NCI-H524 treated with DMSO at 0.1 percent for 48 hours (cell line): ENCODE measurements at places on chromosomes 16 and 17.

- no peak for DNase-seq
Measured at GRCh38 chr16:31636433-31636832, 108.7 kb downstream of the AHSP start.

- DNase-seq, result no peak
Measured at GRCh38 chr16:63067141-63067540, 1030.9 kb upstream of the CDH8 start.

- no peak for DNase-seq
Measured at GRCh38 chr17:17070931-17071330, 28.7 kb downstream of the MPRIP start.

DNA sequence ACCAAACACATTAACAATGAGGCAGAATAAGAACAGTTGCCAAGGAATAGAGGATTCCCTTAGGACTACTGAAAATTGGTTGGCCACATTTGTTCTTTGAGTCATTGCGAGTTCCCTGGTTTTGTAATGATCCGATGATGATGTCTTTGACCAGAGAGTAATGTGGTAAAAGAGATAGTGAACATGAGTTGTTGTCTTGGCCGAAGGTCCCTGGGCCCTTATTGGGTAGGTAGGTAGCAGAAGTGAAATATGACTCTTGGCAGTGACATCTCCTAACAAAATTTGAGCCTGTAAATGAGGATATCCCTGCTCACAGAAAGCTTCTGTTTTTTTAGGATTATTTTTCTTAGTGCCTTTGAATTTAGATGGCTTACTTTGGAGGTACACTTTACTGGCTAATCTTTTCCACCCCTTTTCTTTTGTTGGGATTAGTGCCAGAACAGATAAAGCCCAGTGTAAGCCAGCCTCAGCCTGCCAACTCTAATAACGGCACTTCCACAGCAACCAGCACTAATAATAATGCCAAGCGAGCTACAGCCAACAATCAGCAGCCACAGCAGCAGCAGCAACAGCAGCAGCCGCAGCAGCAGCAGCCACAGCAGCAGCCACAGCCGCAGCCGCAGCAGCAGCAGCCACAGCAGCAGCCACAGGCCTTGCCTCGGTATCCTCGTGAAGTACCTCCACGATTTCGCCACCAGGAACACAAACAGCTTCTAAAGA lies 47.2 kb downstream of the TNRC6A start:
- DNase-seq, result no peak

DNA sequence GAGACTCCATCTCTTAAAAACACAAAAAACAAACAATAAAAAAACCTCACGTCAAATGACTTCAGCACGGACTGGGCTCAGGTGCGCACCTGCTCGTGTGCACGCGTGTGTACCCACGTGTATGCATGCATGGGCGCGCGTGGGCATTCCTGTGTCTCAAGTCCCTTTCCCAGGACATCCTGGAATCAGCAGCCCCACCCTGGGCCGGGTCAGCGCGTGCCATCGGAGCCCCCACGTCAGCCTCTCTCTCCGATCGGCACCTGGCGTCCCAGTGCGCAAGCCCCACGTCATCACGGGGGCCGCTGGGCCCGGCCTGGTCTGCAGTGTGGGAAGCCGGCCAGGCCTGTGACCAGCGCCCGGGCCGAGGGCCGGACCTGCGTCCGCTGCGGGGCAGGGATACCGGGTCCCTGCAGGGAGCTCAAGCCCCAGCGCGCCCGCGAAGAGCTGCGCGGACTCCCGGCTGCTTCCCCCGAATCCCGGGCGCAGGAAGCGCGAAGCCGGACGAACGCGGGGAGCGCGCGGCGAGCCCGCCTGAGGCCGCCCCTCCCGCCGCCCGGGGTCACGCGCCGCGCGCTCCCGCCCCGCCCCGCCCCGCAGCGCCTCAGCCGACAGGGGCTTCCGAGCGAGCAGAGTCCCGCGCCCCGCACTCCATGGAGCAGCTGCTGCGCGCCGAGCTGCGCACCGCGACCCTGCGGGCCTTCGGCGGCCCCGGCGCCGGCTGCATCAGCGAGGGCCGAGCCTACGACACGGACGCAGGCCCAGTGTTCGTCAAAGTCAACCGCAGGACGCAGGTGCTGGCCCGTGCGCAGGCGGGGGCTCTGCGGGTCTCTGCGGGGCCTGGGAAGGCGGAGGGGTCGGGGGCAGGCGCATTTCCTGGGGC lies at the start of gene FN3K:
FN3K (plus strand) TSS at position 629 of the 880 bp plus-strand sequence; CDS start at position 651, 22 bp downstream.
- DNase-seq, result no peak

DNA sequence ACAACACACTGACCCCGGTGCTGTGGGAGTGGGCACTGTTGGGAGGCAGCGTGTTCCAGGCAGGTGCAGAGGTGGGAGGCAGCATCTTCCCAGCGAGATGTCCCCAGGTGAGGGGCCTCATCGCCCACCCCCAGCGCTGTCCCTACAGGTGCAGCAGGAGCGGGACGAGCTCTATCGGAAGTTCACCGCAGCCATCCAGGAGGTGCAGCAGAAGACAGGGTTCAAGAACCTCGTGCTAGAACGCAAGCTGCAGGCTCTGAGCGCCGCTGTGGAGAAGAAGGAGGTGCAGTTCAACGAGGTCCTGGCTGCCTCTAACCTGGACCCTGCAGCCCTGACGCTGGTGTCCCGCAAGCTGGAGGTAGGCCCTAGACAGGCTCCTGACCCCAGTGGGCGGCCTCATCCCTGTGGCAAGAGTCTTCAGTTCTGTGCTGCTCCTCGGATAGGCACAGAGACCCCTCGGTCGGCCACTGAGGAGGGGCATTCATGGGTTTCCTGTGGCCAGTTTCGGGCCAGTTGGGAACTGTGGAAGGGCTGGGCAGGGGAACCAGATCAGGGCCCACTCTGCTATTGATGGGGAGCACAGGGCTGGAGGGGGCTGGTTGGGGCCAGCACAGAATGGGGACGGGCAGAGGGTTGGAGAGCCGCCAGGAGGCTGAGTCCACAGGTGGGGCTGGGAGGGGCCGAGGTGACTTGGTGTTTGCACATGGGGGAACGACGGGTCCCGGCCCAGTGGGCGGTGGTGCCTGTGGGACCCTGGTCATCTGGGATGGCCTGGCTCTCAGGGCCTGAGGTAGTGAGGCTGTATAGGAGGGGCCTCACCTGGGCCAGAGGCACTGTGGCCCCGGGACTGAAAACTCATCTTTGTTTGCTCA lies 21.1 kb upstream of the DBNDD1 start:
- no peak for DNase-seq

- no peak for DNase-seq
Measured at GRCh38 chr16:74015953-74016352, 280.7 kb upstream of the PSMD7 start.

GRCh38 chr17:58066401-58066800 lies 16.8 kb upstream of the DYNLL2 start:
- DNase-seq, result no peak

GRCh38 chr16:84577034-84577803 lies 40.7 kb downstream of the COTL1 start:
- no peak for DNase-seq

- no peak for DNase-seq
Measured at GRCh38 chr17:58281511-58282011, 826 bp upstream of the MPO start.

DNA sequence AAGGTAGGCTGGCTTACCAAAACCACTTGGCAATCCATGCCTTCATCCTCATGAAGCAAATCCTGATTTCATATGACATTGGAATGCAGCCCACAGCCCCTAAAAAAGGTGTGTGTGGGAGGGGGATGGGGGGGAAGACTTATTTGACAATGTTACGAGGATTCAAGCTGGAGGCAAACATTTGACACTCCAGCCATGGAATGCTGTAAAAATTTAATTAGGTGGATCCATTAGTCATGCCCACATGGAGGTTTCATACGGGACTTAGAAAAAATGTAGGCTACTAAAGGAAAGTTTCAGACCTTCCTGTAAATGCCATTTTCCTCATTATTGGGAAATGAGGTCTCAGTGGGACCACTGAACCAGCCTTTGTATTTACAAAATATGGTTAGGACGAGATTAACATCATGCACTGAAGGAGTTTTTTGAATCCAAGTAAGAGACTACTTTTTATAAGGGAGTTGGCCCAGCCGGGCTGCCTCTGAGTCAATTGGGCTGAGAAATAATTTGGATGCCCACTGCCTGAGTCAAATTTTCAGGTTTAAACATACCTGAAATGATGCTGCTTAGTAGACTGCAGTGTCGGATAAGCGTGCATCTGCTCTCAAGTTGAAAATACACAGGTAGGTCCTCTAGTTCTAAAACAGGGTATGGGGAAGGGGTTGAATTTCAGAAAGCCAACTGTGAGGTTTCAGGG lies 44.6 kb upstream of the MAF start:
- no peak for DNase-seq

GRCh38 chr17:49866882-49867413 lies 19.1 kb upstream of the TAC4 start:
- no peak for DNase-seq

GRCh38 chr17:35407531-35407930 lies 24.8 kb downstream of the SLFN12 start:
- DNase-seq, result no peak

- DNase-seq, result no peak
Measured at GRCh38 chr17:65359016-65359415, 202.4 kb downstream of the AXIN2 start.

DNA sequence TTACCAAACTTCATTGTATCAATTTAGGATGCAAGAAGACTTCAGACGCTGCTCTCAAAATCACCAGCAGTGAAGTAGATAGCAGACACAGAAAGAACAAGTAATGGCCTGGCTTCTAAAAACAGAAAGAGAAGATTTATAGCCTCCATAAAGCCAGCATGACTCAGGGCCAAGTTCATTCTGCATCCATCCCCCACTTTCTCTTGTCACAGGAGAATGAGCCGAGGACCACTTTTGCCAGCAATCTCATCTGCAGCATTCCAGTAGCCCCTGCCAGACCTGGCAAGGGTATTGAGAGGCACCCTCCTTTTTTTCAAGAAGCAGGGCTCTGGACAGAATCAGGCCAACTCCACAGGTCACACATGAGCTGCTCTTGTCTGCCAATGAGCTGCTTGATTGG lies 355.4 kb upstream of the SOX9 start:
- no peak for DNase-seq

- DNase-seq, result no peak
Measured at GRCh38 chr16:28283798-28284577, 8.3 kb upstream of the SBK1 start.

DNA sequence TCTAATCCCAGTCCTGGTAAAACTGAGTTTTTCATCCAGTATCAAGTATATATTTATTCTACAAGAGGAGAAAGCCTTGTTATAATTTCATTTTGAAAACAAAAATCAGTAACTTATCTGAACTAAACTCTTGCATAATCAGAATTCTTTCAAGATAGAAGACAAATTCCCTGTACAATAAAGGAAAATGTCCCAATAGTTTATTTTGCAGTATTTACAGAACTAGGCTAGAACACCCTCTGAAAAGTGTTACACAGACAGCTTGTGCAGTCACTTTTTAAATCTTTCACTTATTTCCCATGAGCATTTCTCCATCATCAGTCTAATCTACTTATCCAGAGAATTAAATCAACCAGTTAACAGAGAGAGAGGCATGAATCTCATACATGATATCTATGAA lies 48.5 kb downstream of the SPOP start:
- DNase-seq, result no peak

- DNase-seq, result peak; percentile 49
Measured at GRCh38 chr17:80030730-80031410, 4.8 kb downstream of the TBC1D16 start.

- no peak for DNase-seq
Measured at GRCh38 chr17:28085766-28086165, 43.3 kb downstream of the NLK start.

- DNase-seq, result no peak
Measured at GRCh38 chr17:71919896-71920295, 200.9 kb upstream of the SOX9 start.

- no peak for DNase-seq
Measured at GRCh38 chr16:88920618-88921590, 54.4 kb upstream of the PABPN1L start.

- no peak for DNase-seq
Measured at GRCh38 chr16:13245713-13246377, 344.4 kb downstream of the SHISA9 start.

- no peak for DNase-seq
Measured at GRCh38 chr16:8172551-8172950, 417.8 kb downstream of the TMEM114 start.

GRCh38 chr17:17532991-17533390 lies 36.8 kb upstream of the RASD1 start:
- no peak for DNase-seq

- DNase-seq, result no peak
Measured at GRCh38 chr16:8931859-8932258, 31.8 kb downstream of the USP7 start.

DNA sequence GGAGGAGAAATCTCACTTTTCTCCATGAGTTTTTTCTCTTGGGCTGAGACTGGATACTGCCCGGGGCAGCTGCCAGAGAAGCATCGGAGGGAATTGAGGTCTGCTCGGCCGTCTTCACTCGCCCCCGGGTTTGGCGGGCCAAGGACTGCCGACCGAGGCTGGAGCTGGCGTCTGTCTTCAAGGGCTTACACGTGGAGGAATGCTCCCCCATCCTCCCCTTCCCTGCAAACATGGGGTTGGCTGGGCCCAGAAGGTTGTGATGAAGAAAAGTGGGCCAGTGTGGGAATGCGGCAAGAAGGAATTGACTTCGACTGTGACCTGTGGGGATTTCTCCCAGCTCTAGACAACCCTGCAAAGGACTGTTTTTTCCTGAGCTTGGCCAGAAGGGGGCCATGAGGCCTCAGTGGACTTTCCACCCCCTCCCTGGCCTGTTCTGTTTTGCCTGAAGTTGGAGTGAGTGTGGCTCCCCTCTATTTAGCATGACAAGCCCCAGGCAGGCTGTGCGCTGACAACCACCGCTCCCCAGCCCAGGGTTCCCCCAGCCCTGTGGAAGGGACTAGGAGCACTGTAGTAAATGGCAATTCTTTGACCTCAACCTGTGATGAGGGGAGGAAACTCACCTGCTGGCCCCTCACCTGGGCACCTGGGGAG lies 19.1 kb downstream of the NGFR start:
- no peak for DNase-seq

DNA sequence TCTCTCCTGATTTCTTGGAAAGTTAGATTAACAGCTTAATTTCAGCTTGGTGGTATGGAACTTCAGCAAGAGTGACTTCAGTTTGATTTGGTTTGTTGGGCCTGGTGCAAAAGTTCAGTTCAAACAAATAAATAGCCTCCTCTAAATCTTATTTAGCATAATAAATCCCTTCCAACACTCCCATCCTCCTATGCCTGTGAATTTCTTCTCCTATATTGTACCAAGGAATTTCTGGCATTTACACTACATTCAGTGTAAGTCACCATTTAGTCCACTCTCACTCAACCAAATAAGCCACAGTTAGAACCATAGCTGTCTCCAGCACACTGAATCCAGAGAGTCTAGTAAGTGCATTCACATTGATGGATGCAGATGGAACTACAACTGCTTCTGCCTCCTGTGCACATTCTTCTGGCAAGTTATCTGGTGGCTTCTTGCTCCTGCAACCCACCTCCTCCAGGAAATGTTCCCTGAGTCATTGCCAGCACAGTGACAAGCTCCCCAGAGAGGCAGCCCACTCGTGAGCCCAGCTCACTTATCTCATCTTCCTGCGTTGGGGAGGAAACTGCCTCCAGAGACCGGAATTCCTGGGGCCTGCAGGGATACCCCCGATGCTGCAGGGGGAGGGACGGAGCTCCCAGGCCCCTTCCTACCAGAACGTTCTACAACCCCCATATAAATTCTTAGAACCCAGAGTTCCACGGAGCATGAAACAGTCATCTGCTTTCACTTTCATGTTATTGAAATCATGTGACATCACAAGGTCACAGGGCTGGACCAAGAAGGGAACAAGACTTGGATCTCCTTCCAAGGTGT lies 318.3 kb downstream of the PHKB start:
- no peak for DNase-seq
